ENCODE measurements at places on chromosomes 6 and 20.

DNA sequence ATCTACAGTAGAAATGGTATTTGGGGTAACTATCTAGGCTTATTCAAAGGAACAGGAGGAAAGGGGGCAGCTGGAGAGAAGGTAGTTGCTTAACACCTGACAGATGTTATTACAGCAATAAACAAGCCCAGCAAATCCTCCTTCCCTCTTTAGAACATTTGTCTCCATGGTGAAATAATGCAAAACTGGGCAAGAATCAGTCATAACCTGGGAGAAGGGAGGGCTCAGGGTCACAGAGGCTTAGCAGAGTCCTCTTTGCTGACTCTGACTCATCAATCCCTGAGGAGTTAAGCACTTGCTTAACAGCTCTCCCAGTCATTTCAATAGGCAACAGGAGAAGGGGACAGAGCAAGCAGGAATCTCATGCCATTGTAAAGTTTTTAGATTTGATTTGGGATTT is 230.3 kb downstream of the IBTK start:
- no peak for DNase-seq

DNA sequence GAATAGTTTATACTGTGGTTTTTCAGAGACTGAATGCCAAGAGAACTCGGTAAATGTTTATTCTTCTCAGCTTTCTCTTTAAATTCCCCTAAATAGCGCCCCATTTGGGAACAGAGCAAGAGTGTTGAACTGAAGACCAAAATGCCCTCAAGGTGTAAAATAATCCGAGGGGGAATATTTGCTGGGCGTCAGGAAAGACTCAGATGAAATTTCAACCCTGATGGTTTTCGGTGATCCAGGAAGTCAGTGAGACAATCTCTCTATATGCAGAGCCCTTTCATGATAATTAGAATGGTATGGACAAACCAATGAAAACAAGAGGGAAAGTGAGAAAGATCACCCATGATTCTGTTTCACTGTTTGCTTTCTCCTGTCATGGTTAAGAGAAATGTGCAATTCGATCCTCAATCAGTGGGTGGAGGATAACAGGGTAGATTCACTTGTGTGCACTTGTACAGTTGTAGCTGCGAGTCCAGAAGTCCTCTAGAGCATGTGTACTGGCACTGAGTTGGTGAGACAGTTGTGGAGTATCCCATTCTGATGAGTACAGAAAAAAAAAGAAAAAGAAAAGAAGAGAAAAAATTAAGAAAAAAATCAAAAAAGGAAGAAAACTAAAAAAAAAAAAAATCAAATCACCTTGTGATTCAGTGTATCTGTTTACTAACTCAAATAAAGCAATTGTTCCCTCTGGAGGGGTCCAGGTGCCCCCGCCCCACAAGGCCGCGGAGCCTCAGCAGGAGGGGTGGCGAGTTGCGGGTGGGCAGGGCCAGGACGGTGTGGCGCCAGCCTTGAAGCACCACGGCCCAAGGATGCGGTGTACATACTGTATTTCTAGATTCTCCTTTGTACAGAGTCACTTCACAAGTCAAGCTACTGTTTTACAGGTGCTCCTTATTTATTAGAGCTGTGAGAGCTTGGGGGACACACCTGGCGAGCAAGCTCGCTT is 164.9 kb downstream of the SCML4 start:
- DNase-seq: no peak

DNA sequence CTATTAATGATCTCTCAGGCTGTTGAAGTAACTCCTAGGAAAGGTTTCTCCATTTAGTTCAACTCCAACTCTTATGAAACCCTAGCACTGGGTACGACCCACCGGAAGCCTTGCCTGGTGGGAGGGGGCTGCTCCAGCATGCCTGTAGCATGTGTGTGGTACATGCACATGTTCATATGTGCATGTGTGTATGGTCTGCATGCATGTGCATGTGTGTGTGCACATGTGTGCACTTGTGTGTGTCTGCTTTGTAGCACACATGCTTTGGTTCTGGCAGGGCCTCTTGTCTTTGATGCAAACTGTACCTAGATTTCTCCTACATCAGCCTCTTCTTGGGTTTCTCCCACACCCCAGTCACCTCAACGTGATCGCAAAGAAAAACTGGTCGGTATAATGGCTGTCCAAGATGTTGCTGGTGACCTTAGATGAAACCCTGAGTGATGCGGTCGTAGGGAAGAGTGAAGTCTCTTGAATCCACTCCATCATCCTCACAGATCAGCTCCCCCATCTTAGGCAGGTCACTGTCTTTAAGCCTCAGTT is 193.5 kb downstream of the MYLK4 start:
- no peak for DNase-seq

GRCh38 chr20:49986049-49986448 is 3.3 kb downstream of the SNAI1 start:
- no peak for DNase-seq

DNA sequence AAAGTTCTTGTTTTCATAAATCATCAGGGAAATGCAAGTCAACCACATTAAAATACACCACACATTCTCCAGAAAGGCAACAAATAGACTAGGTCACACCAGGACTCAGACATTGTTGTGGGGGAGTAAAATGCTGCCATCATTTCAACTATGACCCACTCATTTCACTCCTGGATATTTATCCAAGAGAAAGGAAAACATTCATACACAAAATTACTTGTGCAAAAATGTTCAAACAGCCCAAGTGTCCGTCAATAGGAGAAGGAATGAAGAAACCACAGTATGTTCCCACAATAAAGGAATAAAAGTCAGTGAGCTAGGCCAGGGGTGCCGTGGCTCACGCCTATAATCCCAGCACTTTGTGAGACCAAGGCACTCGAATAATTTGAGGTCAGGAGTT is 81.5 kb upstream of the QKI start:
- no peak for DNase-seq

DNA sequence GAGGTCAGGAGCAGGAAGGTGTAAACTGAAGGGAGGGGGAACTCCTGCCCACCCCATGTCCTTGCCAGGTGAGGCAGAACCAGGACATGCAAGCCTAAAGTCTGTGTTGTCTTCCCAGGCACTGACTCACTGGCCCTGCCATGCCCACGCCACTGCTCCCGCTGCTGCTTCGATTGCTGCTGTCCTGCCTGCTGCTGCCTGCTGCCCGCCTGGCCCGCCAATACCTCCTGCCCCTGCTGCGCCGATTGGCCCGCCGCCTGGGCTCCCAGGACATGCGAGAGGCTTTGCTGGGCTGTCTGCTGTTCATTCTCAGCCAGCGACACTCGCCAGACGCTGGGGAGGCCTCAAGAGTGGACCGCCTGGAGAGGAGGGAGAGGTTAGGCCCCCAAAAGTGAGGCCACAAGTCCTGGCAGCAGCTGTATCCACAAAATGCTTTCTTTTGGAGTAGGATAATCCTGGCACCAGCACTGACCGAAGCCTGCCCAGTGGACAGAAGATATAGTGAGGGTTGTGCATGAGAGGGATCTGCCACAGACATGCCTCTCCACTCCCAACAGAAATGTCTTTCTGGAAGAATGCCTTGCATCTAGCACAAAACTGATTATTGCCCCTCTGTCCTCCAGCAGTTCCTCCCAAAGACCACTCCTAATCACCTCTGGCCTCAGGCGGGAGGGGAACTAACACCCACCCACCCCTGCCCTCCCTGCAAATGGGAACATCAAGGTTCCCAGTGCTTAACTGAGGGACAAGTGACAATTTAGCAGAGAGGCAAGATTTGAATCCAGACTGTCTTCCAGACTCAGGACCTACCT is 812 bp downstream of the MYMX start:
- peak; percentile 71 for DNase-seq

GRCh38 chr6:151098166-151098565 is 141.6 kb upstream of the AKAP12 start:
- no peak for DNase-seq

DNA sequence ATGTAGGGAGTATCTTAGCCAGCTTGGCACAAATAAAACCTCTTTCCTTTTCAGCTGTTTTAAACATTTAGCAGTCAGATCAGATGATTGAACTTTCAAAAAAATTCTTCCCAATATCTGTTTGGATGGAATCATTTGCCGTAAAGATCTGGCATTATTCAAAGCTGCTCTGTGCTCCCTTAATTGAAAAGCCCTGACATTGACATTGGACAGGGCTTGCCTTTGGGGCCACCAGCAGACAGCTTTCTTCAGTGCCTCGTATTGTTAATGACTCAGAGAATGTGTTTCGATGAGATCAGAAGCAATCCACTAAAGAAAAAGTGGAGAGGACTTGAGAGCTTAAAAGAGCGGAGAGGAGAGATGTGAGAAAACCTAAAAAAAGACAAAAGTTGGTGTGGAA is 343.5 kb downstream of the NRN1 start:
- no peak for DNase-seq

GRCh38 chr6:36840432-36841403 is 1.5 kb upstream of the CPNE5 start:
- DNase-seq: peak; percentile 54

DNA sequence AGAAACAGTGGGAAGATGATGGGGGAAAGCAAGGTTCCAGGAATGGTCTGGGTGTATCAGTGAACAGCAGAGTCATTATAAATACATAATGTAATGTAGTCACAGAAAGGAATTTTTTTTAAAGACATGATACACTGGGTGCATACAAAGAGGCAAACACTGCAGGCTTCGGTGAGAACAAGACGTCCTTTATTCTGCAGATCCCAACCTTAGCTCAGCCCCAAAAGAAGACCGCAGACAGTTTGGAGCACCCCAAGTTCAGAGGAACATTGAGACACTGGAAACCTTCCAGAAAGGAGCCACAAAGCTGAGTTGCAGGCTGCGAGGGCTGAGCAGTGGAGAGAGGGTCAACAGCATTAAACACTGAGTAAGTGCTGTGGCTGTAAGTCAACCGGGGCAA is 30.6 kb upstream of the FOXC1 start:
- no peak for DNase-seq

DNA sequence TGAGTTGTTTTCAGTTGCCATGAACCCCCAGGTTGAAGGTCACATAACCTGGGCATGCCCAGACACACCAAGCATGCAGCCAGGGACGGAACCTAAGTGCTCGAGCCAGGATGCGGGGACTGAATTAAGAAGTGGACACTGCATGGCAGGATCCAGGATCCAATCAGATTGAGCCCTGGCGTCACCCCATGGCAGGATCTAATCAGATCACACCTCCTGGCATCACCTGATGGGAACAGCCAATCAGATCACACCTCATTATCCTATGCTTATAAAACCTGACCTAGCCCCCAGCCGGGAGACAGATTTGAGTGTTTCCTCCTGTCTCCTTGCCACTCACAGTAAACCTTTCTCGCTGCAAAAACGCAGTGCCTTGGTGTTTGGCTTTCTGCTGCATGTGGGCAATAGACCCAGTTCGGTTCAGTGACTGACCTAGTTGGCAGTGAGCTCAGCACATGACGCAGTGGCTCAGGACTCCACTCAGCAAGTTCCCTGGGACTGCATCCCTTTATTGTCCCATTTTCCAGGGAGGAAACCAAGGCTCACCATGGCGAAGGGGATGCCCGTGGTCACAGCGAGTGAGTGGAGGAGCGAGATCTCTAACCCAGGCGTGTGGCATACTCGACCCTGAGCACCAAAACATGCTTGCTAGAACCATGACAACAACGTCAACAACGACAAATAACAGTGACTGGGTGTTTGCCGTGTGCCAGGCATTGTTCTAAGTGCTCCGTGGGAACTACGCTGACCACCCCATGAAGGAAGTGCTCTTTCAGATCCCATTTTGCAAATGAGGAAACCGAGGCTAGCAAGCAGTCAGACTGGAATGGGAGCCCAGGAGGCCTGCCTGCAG is 66.3 kb downstream of the RBM38 start:
- peak; percentile 50 for DNase-seq

GRCh38 chr20:40441771-40442170 is 247.3 kb downstream of the MAFB start:
- DNase-seq: no peak

GRCh38 chr6:87139236-87139635 is 16.1 kb upstream of the ZNF292 start:
- peak; percentile 57 for DNase-seq

GRCh38 chr6:7132398-7133035 is 24.8 kb downstream of the RREB1 start:
- DNase-seq: no peak

- DNase-seq: no peak
Measured at GRCh38 chr6:114421199-114421598, 78.4 kb upstream of the HS3ST5 start.

DNA sequence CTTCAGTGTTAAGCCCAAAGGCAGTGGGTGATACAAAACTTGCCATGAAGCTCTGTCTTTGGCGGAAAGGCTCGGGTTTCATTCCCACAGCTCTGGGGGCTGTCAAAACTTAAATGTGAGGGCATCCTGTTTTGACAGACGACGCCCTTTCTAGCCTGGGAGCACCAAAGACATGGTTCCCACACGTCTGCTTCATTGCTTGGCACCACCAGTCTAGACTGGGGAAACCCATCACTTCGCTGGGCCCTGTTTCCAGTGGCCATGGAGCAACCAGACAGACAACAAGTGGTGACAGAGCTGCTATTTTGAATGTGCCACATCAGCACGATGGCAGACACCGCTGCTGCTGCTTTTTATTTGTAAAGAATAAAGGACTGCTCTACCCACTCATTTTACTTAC is 127.5 kb downstream of the SASH1 start:
- DNase-seq: no peak

- no peak for DNase-seq
Measured at GRCh38 chr6:32852018-32852843, 1.3 kb downstream of the TAP1 start.

GRCh38 chr20:33604084-33604990 is 57.8 kb upstream of the C20orf144 start:
- peak; percentile 71 for DNase-seq

GRCh38 chr6:40762981-40763380 is 175.8 kb upstream of the LRFN2 start:
- no peak for DNase-seq

- no peak for DNase-seq
Measured at GRCh38 chr20:34222208-34222607, 19.0 kb upstream of the ASIP start.

GRCh38 chr6:83062225-83062624 is 3.4 kb downstream of the UBE3D start:
- no peak for DNase-seq

GRCh38 chr6:110173506-110174132 is 5.9 kb downstream of the WASF1 start:
- DNase-seq: no peak

DNA sequence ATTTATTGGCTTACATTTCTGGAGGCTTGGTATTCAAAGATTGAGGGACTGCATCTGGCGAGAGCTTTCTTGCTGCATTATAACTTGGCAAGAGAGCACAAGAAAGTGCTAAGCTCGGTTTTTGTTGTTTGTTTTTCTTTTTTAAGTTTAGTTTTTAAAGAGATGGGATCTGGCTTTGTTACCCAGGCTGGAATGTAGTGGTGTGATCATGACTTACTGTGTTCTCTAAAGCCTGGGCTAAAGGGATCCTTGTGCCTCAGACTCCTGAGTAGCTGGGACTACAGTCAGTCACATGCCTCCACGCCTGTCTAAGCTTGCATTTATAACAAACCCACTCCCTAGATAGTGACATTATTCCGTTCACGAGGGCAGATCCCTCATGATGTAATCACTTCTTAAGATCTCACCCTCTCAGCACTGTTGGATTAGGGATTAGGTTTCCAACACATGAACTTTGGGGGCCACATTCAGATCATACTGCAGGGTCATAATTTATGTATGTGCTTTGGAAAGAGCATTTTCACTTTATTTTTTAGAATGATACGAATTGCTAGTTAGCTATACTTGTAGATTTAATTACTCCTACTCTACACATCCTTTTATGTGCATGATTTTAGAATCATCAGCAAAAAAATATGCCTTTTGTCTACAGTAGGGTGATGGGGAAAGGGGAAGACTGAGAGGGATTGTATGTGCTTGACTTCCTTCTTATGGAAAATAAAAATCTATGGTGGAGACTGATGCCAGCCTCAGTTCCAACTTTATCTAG is 167.8 kb downstream of the JARID2 start:
- DNase-seq: no peak

- DNase-seq: no peak
Measured at GRCh38 chr6:156910938-156911337, 133.8 kb downstream of the ARID1B start.

All from cerebellar cortex (tissue), 1 donor.